Activated T-cell treated with anti-CD3 and anti-CD28 coated beads for 24 hours (primary cell): ENCODE measurements at places on chromosomes 7 and 10.
A peak's percentile ranks its signal among the peaks of the same experiment; 100 is the strongest.

DNA sequence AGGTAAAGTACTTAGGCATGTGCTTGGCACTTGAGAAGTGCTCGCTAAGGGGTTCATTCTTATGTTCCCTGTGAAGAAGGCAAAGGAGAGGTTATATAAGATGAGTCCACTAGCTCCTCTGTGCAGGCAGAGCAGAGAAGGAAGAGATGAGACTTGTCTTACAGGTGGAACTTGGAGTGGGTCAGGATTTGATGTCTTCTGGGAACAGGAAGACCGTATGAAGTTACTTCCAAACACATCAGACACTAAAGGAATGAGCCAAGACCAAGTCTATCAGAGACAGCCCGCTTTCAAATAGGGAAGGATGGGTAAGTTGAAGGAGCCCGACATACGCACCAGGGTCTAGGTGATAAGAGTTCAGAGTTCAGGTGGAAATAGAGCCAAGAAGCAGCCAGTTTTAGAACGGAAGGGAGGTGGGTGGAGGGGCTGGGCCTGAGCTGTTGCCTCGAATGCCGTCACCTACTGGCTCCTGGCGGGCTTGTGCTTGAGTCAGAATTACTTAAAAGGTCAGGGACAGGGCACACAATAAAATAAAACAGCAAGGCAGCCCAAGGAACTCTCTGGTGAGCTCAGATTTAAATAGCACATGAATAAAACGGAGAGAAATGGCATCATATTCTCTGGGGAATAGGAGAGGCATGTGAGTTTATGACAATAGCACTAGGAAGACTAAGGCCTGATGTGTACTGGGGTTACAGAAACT is 56.1 kb upstream of the GRB10 start:
- DNase-seq = no peak

GRCh38 chr7:73770002-73770859 is at the start of gene CLDN3:
Gene CLDN3, minus strand, starts transcription at chr7:73770270. Its CDS starts 221 bp downstream, at chr7:73770049.
- no peak for DNase-seq

DNA sequence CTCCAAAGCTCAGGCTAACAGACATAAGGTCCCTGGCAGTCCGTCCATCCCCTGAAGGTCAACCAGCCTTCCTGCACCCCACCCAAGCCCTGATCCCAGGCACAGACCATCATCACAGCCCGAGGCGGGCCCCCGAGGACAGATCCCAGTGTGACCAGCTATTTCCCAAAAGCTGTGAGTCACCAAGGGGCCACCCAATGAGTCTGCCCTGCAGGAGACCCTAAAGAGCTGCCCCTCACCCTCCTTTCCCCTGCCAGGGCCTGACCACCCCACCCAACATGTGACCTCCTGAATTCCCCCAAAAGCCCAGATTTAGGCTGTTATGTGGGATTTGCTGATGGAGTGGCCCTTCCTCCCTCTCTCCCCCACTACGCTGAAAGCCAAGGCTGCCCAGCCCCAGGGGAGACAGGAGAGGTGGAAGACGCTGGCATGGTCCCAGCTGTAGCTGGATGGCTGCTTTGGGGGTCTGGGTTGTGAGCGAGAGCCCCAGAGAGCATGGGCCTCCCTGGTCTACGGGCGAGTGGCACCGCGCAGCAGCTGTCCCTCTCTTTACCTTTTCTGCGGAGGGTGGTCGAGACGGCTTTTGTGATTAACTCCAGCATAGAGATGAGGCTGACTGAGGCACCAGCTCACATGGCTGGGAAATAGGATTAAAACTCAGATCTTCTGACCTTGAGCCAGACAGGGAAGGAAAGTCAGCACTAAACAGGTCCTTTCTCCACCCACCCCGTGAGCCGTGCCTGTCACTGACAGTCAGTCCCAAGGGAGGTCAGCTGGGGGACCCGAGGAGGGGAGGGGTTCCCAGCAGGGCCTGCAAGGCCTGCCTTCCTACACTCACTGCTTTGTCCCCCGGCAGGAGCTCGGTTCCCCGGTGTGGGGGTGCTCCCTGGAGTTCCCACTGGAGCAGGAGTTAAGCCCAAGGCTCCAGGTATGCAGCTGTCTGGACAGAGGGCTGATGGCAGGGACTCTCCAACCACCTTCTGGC is 16.7 kb downstream of the ELN start:
- no peak for DNase-seq

DNA sequence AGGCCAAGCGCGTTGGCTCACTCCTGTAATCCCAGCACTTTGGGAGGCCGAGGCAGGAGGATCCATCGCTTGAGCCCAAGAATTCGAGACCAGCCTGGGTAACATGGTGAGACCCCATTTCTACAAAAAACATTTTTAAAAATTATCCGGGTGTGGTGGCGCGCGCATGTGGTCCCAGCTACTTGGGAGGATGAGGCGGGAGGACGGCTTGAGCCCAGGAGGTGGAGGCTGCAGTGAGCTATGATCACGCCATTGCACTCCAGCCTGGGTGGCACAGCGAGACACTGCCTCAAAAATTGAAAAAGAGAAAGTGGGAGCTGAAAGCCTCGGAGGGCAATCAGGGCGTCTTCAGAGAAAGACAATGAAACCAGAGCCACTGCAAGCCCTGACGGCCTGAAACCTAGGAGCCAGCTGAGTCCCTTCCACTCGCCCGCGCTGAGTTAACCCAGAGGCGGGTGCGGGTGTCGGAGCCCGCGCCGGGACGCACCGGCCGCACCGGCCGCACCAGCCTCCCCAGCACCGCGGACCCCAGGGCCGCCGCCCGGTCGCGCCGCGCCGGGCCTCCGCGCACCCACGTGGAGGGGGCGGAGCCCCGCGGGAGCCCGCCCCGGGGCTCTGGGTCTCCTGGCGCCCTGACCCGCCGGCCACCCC is 22.4 kb downstream of the ZFAND2A start:
- no peak for DNase-seq

DNA sequence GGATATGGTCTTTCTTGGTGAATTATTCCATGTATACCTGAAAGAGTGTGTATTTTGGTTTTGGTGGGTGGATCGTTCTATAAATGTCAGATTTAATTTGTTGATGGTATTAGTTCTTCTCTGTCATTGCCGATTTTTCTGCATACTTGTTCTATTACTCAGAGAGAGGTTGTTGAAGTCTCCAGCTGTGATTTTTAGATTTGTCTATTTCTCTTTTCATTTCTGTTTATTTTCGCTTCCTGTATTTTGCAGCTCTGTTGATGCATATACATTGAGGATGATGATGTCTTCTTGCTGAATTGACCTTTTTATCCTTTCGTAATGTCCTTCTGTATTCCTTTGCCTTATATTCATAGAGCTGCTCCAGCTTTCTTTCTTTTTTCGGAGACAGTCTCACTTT is 12.1 kb upstream of the BHLHA15 start:
- DNase-seq = no peak

- no peak for DNase-seq
Measured at GRCh38 chr7:564176-564865, 44.7 kb upstream of the PDGFA start.

DNA sequence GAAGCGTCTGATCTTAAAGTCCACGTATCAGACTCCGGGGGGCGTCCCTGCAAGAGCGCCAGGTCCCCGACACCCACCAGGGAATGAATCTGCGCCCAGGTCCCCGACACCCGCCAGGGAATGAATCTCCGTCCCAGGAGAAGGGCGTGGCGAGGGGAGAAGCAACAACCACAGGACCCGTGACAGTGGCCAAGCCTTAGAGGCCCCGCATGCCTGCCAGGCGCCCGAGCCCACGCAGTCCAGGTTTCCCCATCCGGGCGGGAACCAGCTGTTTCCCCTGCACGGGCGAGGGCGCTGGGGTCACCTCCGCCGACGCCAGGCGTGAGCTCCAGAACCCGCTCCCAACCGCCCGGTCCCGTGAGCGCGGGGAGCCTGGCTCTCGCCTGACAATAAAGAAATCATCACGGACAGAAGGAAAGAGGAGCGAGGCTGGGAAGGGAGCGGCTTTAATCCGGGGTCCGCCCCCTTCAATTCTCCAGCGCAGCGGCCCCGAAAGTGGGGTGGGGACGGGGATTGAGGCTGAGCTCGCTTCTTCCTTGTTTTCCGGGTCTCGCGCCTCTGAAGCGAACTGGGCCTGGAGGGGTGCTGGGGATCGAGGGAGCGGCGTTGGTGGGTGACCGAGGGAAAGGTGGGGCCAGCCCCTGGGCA is 29.0 kb upstream of the BMS1 start:
- DNase-seq = no peak

DNA sequence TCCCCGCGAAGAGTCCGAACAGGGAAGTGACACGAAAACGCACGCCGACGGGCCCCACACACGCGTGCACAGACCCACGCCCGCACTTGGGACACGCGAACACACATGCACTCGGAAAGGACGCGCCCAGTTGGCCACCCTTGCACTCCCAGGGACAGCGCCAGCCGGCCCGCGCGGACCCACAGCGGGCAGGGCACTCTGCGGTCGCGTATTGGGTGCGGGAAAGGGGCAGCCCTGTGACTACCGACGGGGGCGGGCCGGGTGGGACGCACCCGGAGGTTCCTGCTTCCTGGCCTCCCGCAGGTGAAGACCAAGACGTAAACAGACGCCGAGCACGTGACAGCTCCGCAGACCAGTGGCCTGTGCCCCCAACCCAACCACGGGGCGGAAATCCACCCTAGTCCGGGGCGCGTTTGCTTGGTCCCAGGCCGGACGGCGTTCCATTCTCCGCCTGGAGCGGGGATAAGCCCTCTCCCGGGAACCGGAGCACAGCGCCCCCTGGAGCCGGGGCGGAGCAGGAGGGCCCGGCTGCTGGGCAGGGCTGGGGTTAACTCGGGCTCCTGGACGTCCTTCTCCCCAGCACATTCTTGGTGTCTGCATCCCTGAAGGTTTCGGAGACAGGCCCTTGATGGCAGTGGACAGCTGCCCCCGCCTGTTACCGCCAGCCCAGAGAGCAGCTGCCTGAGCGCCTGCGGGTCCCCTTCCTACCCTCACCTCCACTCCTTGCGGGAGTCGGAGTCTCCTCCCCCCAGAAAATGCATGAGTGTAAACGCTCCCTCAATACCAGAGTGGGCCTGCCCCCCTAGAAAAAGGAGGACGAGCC is 2.0 kb upstream of the LZTS2 start:
- peak; percentile 59 for DNase-seq

GRCh38 chr10:103837370-103838069 is 17.9 kb downstream of the SH3PXD2A start:
- DNase-seq = no peak

GRCh38 chr10:48839809-48840679 is 99.6 kb downstream of the LRRC18 start:
- DNase-seq = no peak

DNA sequence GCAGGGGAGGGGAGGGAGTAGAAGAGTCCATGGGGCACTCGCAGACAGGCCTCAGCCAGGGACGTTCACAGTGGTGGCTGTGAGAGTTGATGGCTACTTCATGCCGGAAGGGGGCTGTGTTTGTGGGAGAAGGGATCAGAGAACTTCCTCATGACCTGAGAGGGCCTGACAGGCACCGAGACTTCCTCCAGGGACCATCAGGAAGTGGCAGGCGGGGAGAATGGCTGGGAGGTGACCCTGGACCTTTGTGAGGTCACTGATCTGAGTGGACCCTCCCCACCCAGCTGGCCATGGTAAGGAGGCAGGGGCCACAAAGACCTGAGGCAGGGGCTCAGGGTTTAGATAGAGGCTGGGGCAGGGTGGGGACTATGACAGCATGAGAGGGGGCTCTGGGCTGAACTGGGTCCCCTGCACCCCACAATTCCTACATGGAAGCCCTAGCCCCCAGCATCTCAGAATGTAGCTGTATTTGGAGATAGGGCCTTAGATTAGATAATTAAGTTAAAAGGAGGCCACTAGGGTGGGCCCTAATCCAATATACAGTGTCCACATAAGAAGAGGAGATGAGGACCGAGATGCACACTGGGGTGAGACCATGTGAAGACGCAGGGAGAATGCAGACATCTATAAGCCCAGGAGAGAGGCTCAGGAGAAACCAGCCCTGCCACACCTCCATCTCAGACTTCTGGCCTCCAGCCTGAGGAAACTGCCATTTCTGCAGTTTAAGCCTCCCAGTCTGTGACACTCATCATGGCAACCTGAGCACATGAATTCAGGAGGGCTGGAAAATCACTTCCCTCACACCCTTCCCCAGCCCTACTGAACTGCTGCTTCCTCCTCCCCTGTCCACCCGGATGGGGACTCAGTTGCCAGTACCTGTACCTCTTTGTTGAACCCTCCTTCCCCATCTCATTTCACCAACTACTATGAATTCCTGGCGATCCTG is 273.9 kb upstream of the ZNF32 start:
- no peak for DNase-seq

DNA sequence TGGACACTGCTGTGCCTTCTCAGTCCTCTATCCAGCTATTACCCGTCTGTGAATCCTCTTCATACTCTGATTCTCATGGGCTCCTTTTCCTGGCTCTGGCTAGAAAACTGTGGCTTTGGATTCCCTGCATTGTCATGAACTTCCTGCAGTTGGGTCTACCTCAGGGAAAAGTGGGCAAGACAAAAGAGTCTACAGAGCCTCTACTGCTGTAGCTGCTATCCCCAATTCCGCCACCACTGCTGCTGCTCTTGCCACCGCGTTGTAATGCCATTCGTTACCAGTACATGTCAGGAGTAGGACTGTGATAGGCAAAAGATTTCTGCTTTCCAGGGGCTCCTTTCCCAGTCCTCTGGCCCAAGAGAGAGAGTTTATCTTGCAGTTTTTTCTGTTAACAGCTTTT is 23.9 kb upstream of the PPP1R17 start:
- no peak for DNase-seq

GRCh38 chr10:712575-712974 is 23.1 kb upstream of the DIP2C start:
- DNase-seq = no peak

- no peak for DNase-seq
Measured at GRCh38 chr7:155337946-155338631, 40.4 kb downstream of the INSIG1 start.

DNA sequence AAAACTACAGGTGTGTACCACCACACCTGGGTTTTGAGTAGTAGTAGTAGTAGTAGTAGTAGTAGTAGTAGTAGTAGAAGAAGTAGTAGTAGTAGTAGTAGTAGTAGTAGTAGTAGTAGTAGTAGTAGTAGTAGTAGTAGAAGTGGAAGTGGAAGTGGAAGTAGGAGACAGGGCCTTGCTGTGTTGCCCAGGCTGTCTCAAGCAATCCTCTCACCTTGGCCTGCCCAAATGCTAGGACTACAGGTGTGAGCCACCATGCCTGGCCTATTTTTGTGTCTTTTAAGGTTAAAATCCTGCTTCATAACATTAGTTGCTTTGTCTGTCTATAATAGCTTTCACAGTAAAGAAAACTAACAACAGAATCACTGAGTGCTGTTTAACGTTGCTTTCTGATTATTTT is 111.7 kb downstream of the PODXL start:
- no peak for DNase-seq

GRCh38 chr10:59621771-59622170 is 87.9 kb downstream of the SLC16A9 start:
- DNase-seq = no peak

GRCh38 chr7:46781901-46782439 is 799.9 kb downstream of the TNS3 start:
- no peak for DNase-seq

- DNase-seq = no peak
Measured at GRCh38 chr7:55135462-55135861, 116.6 kb downstream of the EGFR start.

GRCh38 chr10:93438613-93439253 is 43.4 kb downstream of the MYOF start:
- DNase-seq = no peak

- no peak for DNase-seq
Measured at GRCh38 chr10:68492118-68492517, 20.3 kb upstream of the DNA2 start.
